Tongue (tissue), 3 donors: ENCODE measurements at places on chromosomes 2 and 18. TPM values are rescaled to one million over a fixed set of nuclear protein-coding genes. Genes with fewer than 3 reads are reported as not detected.

Gene ANKRD23
- total RNA-seq, result 96.8 TPM

Gene UPP2
- not detected for total RNA-seq

Gene DCC
- 5.5 TPM for total RNA-seq

Gene CFC1
- total RNA-seq, result not detected
